ENCODE measurements at places on chromosomes 1 and 21. TPM values are rescaled to one million over a fixed set of nuclear protein-coding genes. Genes with fewer than 3 reads are reported as not detected.

GRCh38 chr1:156366378-156367166 lies 2.4 kb upstream of the RHBG start:
- H3K36me3 ChIP-seq = no peaks in the 10 kb centered on the region
- H3K4me1 ChIP-seq = peaks cover 9% of the 10 kb centered on the region
- no peak overlapping the region for H3K27ac ChIP-seq
- H3K27me3 ChIP-seq = no peaks in the 10 kb centered on the region

DNA sequence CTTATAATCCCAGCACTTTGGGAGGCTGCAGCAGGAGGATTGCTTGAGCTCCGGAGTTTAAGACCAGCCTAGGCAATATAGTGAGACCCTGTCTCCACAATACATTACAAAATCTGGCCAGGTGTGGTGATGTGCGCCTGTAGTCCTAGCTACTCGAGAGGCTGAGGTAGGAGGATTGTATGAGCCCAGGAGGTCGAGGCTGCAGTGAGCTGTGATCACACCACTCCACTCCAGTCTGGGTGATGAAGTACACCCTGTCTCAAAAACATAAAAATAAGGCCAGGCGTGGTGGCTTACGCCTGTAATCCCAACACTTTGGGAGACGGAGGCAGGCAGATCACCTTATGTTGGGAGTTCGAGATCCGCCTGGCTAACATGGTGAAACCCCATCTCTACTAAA lies 27.7 kb downstream of the L1TD1 start:
- H3K27ac ChIP-seq = no peak overlapping the region
- no peaks in the 10 kb centered on the region for H3K36me3 ChIP-seq
- no peaks in the 10 kb centered on the region for H3K4me1 ChIP-seq
- H3K4me3 ChIP-seq = no peak overlapping the region
- H3K27me3 ChIP-seq = no peaks in the 10 kb centered on the region

- no peak overlapping the region for H3K27ac ChIP-seq
- H3K27me3 ChIP-seq = no peaks in the 10 kb centered on the region
- no peaks in the 10 kb centered on the region for H3K36me3 ChIP-seq
- no peak for DNase-seq
Observed at GRCh38 chr1:7346600-7347570, 424.2 kb upstream of the VAMP3 start.

GRCh38 chr1:39698568-39698967 lies 7.3 kb upstream of the HPCAL4 start:
- H3K27ac ChIP-seq = no peak overlapping the region
- no peaks in the 10 kb centered on the region for H3K36me3 ChIP-seq
- H3K4me1 ChIP-seq = peaks cover 10% of the 10 kb centered on the region
- no peak overlapping the region for H3K4me3 ChIP-seq
- no peaks in the 10 kb centered on the region for H3K27me3 ChIP-seq
- DNase-seq = no peak

DNA sequence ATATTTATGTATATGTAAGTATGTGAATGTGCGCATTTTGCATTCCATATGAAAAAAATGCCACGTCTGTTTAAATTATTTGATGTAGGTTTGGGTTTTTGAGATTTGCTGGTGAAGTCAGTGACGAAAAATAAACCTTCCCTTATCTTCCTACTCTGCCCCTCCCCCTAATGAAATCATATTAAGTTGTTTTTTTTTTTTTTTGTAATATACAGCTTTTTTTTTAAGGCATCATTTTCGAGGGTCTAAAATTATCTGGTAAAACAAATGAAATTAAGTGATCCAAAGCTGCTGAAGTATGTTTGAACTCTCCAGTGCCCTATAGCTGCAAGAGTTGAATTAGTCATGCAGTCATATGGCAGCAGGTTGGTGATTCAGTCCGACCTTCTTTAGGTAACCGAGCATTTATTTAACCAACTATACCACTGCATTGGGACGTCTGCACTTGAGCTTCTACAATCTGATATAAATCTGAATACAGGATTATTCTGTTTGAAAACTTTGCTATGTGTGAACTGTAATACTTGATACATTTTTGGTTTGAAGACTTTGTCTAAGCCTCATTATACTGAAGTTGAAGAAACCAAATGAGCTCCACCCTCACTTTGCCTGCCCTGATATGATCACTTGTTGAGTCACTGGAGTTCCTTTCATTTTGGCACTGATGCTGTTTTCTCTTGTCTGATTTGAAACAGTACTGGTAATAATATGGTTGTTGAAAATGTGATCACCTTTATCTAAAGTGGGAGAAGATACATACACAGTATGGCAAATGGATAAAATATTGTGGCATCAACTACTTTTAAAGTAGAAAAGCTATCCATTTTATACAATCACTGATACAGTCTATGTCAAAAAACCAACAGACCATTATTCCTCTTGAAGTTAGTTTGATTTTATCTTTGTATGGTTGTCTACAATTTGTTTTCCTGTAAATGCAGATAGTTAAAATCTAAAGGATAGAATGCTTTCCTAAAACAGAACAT lies 11.7 kb downstream of the PDIK1L start:
- H3K27me3 ChIP-seq = no peaks in the 10 kb centered on the region
- no peak for DNase-seq
- H3K4me1 ChIP-seq = peaks cover 90% of the 10 kb centered on the region
- no peaks in the 10 kb centered on the region for H3K36me3 ChIP-seq

- H3K36me3 ChIP-seq = no peaks in the 10 kb centered on the region
- H3K27me3 ChIP-seq = peaks cover 26% of the 10 kb centered on the region
- H3K4me1 ChIP-seq = peaks cover 10% of the 10 kb centered on the region
- DNase-seq = no peak
Observed at GRCh38 chr1:29256979-29257804, 20.9 kb downstream of the PTPRU start.

GRCh38 chr1:119943216-119943615 lies 46.9 kb upstream of the ADAM30 start:
- DNase-seq = no peak
- H3K4me1 ChIP-seq = peaks cover 11% of the 10 kb centered on the region
- H3K27ac ChIP-seq = no peak overlapping the region
- H3K27me3 ChIP-seq = no peaks in the 10 kb centered on the region
- no peaks in the 10 kb centered on the region for H3K36me3 ChIP-seq

GRCh38 chr1:225814381-225814780 lies 4.5 kb downstream of the EPHX1 start:
- H3K27me3 ChIP-seq = no peaks in the 10 kb centered on the region
- peak; percentile 72 for DNase-seq
- H3K4me3 ChIP-seq = no peak overlapping the region
- no peaks in the 10 kb centered on the region for H3K36me3 ChIP-seq
- H3K4me1 ChIP-seq = peaks cover 43% of the 10 kb centered on the region

- no peak overlapping the region for H3K4me3 ChIP-seq
- H3K4me1 ChIP-seq = no peaks in the 10 kb centered on the region
- no peaks in the 10 kb centered on the region for H3K27me3 ChIP-seq
Observed at GRCh38 chr1:221543529-221544120, 198.3 kb downstream of the DUSP10 start.

GRCh38 chr1:209086486-209087192 lies 496.9 kb upstream of the CAMK1G start:
- H3K27ac ChIP-seq = no peak overlapping the region
- H3K4me1 ChIP-seq = no peaks in the 10 kb centered on the region
- DNase-seq = no peak
- no peak overlapping the region for H3K4me3 ChIP-seq
- H3K27me3 ChIP-seq = no peaks in the 10 kb centered on the region
- no peaks in the 10 kb centered on the region for H3K36me3 ChIP-seq

- no peaks in the 10 kb centered on the region for H3K36me3 ChIP-seq
- no peak for DNase-seq
- H3K27me3 ChIP-seq = no peaks in the 10 kb centered on the region
- no peaks in the 10 kb centered on the region for H3K4me1 ChIP-seq
Observed at GRCh38 chr1:167837326-167837725, 76.6 kb downstream of the ADCY10 start.

DNA sequence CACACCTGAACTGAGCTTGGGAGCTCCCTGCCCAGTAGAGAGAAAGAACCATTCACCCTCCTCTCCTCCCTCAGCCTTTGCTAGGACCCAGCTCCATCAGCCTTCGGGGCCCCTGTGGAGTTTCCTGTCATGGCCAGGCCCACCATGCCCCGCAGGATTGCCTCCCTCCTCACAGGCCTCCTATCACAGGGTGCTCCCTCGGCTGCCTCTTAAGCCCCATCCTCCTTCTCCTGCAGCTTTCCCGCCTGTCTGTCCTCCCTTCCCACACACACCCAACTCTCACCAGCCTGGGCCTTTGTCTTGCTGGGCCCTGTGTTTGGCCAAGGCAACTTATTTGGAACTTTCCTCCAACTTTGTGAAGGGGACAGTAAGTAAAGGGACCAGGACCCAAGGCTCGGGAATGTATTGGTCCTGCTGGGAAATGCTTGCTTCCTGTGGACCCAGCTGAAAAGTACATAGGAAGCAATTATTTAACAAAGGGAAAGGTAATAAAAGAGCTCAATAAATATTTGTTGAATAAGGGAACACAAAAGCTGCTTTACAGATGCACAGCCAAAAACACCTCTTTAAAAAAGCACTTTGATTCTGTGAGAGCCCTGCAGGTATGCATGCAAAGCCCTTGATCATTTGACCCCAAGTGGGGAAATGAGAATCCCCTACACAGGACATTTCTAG lies 31.6 kb upstream of the TENT5C start:
- H3K36me3 ChIP-seq = no peaks in the 10 kb centered on the region
- no peak overlapping the region for H3K27ac ChIP-seq
- H3K27me3 ChIP-seq = no peaks in the 10 kb centered on the region
- no peak overlapping the region for H3K4me3 ChIP-seq
- DNase-seq = no peak

Gene SPATA46
- not detected for total RNA-seq

Gene CYP2J2
- 24.0 TPM for total RNA-seq

Gene TCHH
- not detected for total RNA-seq

Gene S100A2
- 3.6 TPM for total RNA-seq

Gene NFASC
- total RNA-seq = 11.1 TPM

Gene AGT
- 62.9 TPM for total RNA-seq
